OCI-M1 (cell line): ENCODE measurements at places on chromosomes 11 and 22.

- DNase-seq: no peak
Observed at GRCh38 chr11:9838961-9839360, 175.1 kb downstream of the SWAP70 start.

- DNase-seq: no peak
Observed at GRCh38 chr11:109507331-109507730, 85.3 kb downstream of the C11orf87 start.

DNA sequence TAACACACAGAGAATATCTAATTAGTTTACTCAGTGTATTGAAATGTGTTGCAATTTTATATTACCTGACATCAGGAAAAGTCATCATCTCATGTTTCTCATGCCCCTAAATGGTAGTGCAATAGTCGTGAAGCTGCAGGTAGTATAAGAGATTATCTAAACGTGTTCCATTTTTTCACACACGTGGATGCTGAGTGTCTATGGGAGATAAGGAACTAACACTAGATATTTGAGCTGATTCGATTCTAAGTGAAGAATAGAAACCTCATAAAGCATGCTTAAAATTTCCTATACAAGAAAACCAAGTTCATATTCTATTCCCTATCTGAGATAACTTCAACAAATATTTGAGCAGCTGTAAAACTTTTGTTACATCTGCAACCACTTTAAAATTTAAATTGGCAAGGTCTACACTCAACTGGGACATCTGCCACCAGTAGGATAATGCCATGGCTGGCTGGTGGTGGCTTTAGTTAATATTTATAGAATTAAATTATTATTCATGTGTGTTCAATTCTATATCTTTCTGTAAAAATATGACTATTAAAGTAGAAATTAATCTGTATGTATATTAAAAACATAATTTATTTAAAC lies 388.8 kb downstream of the LUZP2 start:
- no peak for DNase-seq

DNA sequence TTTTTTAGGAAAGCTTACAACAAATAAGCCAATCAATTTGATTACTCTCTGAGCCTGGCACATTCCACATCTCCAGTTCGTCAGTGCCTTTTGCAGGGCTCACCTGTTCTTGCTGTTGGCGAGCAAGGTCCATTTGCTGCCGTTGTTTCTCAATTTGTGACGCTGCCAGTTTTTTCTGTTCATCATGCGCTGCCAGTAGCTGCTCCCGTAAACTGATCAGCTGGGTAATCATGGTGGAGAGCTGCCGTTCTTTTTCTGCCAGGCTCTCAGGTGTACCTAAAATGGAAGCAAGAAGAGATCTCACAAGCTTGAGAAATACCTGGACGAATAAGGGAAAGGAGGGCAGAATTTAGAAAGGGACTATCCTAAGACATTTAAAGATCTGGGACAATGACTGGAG lies 169.7 kb downstream of the SOX6 start:
- DNase-seq: no peak

DNA sequence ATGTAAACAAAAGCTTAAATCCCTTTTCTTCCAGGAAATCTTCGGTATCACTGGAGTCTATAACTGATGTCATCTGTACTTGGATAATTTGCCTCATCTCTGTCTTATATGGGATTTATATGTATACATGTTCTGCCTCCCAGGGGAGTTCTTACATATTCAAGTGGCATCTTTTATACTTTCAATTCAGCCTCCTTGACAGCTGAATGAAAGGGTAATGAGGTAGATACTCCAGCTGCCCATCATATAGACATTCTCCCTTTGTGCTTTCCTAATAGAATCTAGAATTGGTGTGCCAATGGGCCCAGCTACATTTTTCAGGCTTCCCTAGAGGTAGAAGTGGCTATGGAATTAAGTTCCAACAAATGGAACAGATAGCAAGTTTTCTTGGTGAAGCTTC lies 223.8 kb downstream of the LRRC4C start:
- no peak for DNase-seq

DNA sequence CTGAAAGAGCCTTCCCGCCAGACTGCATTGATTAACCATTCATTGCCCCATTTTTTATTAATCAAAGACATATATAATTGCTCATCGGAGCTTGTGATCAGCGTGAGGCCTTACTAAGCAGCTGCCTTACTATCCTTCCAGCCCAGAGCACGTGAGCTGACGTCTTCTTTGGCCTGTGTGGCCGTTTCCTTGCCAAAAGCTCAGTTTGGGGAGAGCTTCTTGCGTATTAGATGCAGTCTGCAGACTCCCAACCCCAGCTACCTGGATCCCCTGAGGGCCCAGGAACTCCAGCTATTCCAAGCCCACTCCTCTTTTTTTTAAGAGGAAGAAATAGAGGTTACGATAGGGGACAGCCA lies 784 bp upstream of the SLC43A3 start:
- DNase-seq: no peak
